IMR-90 (cell line): ENCODE measurements at places on chromosomes 13 and 19. TPM values are rescaled to one million over a fixed set of nuclear protein-coding genes. Genes with fewer than 3 reads are reported as not detected.

DNA sequence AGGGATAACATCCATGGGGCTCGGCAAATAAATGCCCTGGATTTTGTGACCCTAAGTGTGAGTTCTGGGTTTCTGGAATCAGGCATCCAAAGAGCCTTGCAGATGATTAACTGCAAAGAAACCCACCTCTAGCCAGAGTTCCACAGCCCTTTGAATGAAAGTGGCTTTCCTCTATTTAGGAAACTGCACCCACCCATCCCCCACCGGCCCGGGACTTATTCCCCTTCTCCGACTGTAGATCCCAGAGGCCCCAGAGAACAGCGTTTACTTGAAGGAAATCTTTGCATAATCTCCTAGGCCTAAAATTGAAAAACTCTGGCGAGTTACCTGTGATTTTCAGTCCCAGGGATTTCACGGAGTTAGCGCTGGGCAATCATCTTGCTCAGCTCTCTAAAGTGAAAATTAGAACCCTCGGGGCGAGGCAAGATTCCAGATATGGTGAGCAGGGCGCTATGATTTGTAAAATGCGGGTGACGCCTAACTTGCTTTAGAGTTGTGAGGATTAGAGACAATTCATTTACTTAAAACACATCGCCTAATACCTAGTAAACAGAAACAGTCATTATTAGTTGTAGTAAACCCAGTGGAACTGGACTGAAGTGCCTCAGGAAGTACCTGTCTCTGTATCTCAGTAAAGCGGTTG is 9.4 kb downstream of the URAD start:
- DNase-seq = no peak

Gene COMP
- under 0.01 TPM in 2 replicates for total RNA-seq

DNA sequence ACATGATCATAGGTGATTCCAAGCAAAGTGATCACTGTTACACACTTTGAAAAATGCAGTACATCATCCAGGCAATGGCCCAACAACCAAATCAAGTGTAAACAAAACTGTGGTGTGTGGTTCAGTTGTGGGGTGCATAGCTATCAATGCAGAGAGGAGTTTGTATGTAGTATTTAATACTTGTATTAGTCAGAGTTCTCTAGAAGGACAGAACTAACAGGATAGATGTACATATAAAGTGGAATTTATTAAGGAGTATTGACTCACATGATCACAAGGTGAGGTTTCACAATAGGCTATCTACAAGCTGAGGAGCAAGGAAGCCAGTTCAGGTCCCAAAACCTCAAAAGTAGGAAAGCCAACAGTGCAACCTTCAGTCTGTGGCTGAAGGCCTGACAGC is 249.3 kb upstream of the HTR2A start:
- peak; percentile 89 for DNase-seq

Gene KLHL26
- 0.28 and 2.2 TPM in 2 replicates for total RNA-seq

Gene ZNF562
- 41.7 and 43.7 TPM in 2 replicates for total RNA-seq

Gene TNNT1
- total RNA-seq = 1.3 and 3.1 TPM in 2 replicates

GRCh38 chr19:29277102-29277501 is 64.2 kb upstream of the UQCRFS1 start:
- DNase-seq = no peak

Gene GFY
- total RNA-seq = not detected in 2 replicates

Gene ETV2
- total RNA-seq = 0.28 TPM in 1 of 2 replicates, not detected in the other

DNA sequence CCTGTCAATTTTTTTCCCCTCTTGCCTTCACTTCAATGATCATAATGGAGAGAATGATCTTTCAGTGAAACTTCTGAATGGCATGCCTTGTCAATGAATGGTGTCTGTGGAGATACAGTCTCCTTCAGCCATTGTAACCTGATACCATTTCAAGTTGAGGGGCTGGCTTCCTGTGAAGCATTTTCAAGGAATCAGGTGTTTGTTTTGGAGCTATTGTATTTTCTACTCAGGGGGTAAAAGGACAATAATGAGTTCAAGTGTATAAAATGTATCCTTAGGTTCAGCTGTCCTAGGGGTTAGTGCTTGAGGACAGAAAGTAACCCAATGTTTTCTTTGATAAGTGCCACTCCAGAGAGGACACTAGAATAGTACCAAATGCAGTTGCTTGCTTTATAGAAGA is 23.8 kb upstream of the CBY2 start:
- DNase-seq = no peak

DNA sequence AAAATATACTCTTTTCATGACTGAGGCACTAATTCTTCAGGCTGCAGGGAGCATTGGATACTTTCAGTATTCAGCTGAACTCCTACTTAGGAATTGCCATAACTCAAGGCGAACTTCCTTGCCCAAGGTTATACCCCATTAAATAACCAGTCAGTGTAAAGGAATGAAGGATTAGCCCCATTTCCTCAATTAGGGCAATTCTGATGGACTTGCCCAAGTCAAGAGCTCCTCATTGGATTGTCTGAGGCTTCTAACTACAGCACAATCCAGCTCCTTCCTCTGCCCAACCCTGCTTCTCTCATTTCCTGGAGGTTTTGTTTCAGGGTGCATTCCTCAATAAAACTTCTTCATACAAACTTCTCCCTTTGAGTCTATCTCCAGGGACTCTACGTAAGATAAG is 329.2 kb downstream of the LIG4 start:
- no peak for DNase-seq

DNA sequence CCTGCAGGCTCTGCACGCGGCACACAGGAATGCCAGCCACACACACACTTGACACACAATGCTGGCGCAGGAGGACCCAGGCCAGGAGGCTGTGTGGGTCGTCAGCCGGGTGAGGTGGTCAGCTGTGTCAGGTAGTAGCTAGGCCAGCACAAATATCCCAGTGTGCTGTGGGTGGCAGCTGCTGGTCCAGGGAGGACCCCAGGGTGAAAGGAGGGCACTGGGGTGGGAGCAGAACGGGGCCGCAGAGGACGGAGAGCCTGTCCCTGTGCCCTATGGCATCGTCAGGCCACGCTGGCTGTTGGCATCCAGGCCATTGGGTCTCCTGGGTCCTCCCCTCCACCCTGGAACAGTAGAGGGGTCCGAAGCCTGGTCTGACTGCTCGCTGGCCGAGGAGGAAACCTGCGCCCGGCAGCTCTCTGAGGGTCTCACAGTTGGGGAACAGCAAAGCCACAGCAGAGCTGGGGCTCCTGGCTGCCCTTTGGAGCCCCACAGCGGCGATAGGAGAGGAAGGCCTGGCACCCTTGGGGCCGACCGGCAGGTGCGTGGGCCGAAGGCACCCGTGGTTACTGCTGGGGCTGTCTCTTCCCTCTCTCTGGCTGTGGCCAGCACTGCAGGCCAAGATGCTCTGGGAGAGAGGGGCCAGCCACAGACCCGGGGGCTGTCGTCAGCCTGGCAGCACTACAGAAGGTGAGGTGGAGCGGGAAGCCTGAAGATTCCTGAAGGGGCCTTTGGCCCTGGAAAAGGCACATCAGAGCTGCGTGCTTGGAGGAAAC is 27.3 kb downstream of the C13orf46 start:
- DNase-seq = no peak

DNA sequence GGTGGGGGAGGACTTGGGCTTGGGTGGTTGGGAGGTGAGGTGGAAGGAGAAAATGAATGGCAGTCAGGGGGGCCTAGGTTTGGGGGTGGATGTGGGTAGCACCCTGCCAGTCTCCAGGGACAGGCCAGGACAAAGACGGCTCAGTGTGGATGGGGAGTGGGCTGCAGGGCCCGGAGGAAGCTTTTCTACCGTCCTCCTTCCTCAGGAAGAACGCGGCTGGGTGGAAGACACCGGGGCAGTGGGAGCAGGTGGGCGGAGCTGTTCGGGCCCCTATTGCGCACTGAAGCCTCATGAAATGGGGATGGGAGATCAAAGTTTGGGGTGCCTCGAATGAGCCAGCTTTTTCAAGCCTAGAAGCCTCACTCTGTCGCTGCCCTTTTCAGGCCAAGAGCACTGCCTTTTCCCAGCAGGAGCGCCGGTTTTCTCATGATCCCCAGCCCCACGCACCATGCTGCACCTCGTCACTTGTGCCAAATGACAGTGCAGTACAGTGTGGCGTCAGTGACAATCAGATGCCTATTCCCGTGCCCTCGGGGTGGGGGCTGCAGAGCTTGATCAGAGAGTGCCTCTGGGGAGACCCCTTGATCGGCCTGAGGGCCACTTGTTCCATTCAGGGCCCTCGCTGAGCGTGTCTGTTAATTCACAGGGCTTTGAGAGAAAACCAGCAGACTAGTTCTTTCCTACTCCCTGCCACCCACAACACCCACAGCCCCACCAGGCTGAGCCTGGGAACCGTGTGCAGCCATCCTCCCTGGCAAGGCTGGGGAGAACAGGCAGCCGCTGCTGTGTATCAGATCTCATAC is 1.5 kb downstream of the CALM3 start:
- no peak for DNase-seq

Gene PLVAP
- total RNA-seq = not detected in 2 replicates

Gene TYROBP
- not detected in 2 replicates for total RNA-seq

GRCh38 chr13:73368608-73369007 is 309.8 kb downstream of the KLF5 start:
- DNase-seq = no peak

GRCh38 chr19:30719999-30720345 is 347.8 kb downstream of the ZNF536 start:
- DNase-seq = no peak

Gene PABPC3
- under 0.01 and 0.18 TPM in 2 replicates for total RNA-seq

Gene LIM2
- total RNA-seq = not detected in 2 replicates

- DNase-seq = no peak
Observed at GRCh38 chr19:3454656-3455392, 25.5 kb downstream of the SMIM24 start.

Gene SLC10A2
- not detected in 2 replicates for total RNA-seq
